ENCODE measurements at places on chromosomes 5 and 9.

- DNase-seq = no peak
These were observed 131.8 kb upstream of the COL5A1 start for GRCh38 chr9:134509817-134510216.

- DNase-seq = no peak
These were observed 18.2 kb downstream of the FAF2 start for GRCh38 chr5:176466245-176466871.

DNA sequence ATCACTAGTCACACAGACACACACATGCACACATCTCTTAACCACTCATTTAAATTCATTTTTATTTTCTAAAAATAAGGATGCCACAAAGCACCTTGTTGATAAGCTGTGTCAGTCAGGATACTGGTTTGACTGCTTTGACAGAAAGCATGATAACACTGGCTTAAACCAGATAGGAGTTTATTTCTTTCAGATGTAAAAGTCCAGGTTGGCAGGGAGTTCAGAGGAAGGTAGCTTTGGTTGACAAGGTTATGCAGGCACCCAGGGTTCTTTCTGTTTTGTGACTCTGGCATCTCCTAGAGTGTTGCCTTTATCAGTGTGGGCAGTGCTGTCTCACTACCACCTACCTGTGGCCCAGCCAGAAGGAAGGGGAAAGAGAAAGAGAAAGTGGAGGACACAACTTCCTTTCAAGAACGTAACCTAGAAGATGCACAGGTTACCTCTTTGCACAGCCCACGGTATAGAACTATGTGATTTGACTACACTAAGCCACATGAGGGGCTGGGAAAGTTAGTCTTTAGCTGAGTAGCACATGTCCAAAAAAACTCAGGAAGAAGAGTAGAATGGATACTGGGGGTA is 334.7 kb downstream of the OSTF1 start:
- DNase-seq = no peak

GRCh38 chr9:106286249-106286648 is 576.7 kb upstream of the ZNF462 start:
- DNase-seq = no peak

DNA sequence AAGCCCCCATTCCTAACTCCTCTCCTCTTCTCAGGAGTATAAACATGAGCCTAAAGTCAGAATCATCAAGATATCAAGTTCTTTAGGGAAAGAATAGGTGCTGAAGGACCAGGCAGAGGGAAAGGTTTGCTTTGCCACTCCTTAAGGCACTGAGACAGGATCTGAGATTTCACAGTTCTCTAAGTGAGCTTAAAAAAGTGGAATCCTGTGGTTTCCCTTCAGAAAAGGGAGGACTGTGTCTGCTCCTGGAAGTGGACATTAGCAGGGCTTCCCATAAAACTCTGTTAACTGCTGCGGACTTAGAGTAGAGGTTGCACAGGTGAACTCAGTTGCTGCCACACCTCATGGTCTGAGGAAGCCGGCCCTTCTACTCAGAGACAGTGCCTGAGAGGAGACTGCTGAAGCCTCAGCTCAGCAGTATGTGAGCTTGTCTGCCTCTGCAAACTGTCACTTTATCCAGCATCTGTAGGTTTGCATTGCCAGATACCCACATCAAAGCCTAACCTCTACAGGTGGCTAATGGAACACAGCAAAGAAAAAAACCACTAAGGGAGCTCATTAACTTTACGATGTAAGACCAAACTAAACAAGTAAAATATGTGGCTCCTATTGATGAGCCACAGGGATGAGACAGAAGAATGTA is 42.9 kb downstream of the RIC1 start:
- no peak for DNase-seq

DNA sequence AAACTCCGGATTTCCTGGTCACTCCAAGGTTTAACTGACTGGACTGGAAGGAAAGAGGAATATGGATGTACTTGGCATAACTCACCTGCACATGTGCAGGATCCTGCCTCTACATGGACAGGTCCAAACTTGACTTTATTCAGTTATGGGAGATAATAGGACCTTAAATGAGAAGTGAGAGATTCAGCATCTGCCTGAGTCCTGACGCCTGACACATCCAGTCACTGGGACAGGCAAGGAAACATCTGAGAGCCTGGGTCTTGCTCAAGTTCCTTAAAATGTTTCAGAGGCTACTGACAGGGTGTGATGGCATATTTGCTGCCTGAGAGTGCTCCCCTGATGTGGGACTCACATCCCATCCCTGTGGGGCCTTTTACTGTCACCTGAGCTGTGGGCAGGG is 34.9 kb downstream of the ZNF354A start:
- DNase-seq = no peak

GRCh38 chr5:172096207-172096940 is 89.9 kb upstream of the FBXW11 start:
- no peak for DNase-seq

DNA sequence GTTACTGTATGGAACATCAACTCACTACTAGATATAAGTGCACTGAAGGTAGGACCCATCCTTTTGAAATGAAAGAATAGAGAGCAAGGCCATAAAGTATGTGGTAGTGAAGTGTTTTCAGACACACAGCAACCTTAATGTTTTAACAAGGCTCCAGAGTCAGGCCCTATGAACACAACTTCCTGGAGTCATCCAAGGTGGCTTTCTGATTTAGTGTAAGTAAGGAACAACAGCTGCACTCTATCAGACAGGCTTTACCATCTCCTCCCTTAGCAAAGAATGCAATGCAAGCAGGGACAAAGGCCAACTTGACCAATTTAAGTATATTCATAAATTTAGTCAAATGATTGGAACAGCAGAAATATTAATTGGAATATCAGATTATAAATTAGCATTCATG is 90.1 kb downstream of the MPDZ start:
- DNase-seq = no peak

DNA sequence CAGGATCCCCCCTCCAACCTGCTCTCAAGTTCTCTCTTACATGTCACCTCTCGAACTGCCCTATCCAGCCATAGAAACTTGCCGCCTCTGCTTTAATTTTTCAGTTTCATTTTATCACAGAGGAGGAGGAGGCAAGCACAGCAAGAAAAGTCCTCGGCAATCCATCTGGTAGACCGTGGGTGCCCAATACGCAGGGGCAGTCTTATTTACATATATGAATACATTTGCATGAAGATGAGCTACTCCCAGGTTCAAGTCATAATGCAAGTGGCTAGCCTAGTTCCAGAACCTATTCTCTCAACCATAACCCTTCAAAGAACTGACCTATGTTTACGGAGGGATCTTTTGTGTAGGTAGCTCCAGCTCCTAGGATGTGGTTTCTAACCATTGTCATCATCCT is 223.2 kb upstream of the PANK3 start:
- DNase-seq = no peak

DNA sequence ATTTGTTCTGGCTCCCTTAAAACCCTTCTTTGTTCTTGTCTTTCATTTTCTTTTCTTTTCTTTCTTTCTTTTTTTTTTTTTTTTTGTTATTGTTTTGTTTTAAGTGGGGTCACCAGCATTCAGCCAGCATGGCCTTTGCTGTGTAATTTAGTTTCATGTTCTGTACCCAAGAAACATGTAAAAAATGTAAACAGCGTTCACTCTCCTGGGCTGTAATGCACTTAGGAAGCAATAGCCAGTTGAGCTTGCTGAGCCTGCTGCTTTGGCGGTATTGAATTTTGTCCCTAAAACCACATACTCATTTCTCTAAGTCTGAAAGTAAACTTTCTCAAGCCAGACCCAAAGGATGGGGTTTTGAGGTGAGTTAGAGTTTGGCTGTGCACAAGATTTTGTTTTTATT is 158.6 kb downstream of the PAPPA start:
- no peak for DNase-seq

- DNase-seq = no peak
These were observed 16.7 kb downstream of the CXXC5 start for GRCh38 chr5:139664727-139665351.

- DNase-seq = no peak
These were observed 2.8 kb upstream of the IL3 start for GRCh38 chr5:132057498-132058255.

DNA sequence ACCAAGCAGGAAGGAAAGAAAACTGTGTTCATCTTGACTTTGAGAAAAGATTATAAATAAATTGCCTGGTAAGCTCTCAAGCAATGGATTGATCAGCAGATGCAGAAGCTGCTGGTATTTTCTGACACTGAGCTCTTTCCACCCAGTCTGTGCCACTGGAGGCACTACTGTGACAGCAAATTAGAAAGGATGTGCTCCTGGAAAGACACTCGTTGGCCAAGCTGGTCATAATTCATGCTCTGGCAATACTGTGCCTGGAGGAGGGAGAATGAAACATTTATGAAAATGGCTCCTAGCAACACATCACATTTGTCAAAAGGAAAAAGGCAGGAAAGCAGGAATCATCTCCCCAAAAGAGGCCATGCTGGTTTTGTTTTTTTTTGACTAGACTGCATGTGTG is 84.2 kb downstream of the CAVIN4 start:
- DNase-seq = no peak

DNA sequence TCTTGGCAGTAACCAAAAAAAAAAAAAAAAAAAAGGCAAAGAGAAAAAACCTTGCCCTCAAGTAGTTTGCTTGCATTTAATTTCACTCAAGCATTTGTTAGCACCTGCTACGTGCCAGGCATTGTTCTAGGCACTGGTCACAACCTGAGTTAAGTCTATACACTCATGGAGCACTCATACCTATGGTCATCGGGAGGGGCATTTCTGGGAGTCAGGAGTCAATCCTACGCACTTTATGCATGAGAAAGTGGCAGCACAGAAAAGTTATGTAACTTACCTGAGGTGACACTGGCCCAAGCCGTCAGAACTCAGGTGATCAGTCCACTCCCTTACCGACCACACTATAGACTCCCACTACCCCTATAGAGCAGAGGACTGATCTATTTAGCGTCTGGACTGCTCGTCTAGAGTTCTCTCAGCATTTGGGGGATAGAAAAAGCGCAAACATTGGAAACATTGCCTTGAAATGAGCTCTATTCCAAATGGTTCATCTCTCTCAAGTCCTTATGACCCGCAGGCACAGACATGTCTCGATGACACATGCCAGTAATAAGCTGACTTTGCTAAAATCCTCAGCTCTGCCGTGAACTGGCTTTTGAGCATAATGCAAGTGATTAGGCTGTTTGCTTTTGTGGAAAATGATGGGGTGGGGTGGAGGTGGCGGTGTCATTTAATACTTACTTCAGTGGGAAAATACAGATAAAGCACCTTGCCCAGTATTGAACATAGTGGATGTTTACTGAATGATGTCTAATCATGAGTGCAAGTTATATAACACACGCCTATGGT is 160.2 kb downstream of the ARHGEF28 start:
- DNase-seq = no peak

DNA sequence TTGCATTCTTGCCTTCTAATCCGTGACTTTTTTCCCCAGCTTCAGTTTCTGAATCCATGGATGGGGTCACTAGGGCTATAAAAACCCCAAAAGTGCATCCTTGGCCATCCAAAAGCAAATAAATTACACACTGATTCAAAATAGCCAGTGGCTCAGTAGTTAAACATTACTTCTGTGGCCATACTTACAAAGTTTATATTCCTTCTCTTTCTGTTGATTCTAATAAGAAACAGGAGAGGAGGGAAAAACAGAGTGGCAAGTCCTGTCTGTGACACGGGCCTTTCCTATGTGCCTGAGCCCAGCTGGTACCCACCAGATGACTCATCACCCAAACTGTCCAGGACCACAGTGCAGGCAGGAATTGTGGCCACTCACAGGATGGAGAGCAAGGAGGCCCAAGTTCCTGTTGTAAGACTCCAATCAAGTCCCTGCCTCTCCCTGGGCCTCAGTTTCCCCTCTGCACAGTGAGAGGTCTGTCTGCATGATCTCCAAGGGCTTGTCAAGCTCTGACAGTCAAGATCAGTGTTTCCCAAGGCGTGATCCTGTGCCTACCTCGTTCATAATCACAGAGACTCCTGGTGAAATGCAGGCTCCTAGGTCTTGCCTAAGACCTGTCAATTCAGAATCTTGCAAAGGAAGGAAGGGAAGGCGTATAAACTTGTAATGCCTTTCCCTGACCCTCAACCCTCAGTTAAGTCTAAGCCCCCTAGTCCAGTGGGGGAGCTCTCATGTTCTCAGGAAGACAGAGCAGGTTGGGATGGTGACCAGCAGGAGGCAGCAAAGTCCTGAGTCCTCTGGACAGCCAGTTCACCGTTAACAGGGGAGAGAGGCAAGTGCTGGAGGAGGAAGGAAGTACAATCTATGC is 29.5 kb downstream of the TNIP1 start:
- DNase-seq = no peak

GRCh38 chr5:100903039-100903887 is at the start of gene ST8SIA4:
Gene ST8SIA4, minus strand, starts transcription at chr5:100903282. Its CDS starts 327 bp downstream, at chr5:100902955.
- no peak for DNase-seq

GRCh38 chr5:158905281-158905680 is 194.4 kb downstream of the EBF1 start:
- no peak for DNase-seq

Measured in NCI-H2081 treated with DMSO at 0.1 percent for 48 hours (cell line).